ENCODE measurements at places on chromosomes 7 and 10. TPM values are rescaled to one million over a fixed set of nuclear protein-coding genes. Genes with fewer than 3 reads are reported as not detected.

GRCh38 chr7:153518201-153518984 is 533.8 kb upstream of the DPP6 start:
- DNase-seq, result no peak

DNA sequence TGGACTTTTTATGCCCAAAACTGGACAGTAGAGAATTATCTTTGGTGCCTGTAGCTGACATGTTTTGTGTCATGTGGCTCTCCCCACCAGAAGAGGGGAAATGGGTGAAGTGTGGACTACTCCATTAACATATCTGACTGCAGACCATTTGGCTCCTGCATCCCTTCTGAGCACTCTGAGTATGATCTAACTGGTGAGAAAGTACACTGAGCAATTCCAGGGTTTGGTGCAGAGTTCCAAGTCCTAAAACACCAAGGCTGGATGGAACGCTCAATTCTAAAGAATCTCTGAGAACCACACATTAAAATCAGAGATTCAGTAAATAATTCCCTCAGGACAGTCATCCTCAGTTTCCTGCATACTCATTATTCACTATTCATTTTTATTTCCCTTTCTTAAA is 22.8 kb upstream of the OSBPL3 start:
- no peak for DNase-seq

GRCh38 chr10:4195213-4195612 is 410.2 kb upstream of the KLF6 start:
- DNase-seq, result no peak

- DNase-seq, result no peak
Measured at GRCh38 chr10:79995979-79996634, 47.2 kb upstream of the SFTPD start.

The CLCN1 gene
- total RNA-seq, result not detected

- no peak for DNase-seq
Measured at GRCh38 chr10:17125206-17125893, 4.3 kb downstream of the CUBN start.

The CFTR gene
- not detected for total RNA-seq

The MKLN1 gene
- 31.7 TPM for total RNA-seq

DNA sequence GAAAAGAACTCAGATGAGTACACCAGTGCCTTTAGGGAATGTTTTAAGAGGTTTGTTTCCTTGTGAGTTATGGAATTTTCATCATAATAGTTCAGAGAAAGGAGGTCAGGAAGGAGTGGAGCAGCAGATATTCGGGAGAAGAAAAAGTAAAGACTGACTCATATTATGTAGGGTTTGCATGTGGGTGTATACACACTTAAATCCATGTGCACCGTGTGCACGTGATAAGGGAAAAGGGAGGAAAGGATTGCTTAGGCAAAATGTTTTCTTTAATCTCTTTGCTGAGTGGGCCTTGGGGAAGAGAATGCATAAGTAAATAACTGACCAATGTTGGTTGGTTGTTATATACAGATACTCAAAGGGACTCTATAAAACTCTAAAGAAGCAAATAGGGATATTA is 30.2 kb downstream of the PLCE1 start:
- DNase-seq, result no peak

- DNase-seq, result no peak
Measured at GRCh38 chr10:48811461-48811860, 126.8 kb downstream of the WDFY4 start.

The RBP3 gene
- not detected for total RNA-seq

DNA sequence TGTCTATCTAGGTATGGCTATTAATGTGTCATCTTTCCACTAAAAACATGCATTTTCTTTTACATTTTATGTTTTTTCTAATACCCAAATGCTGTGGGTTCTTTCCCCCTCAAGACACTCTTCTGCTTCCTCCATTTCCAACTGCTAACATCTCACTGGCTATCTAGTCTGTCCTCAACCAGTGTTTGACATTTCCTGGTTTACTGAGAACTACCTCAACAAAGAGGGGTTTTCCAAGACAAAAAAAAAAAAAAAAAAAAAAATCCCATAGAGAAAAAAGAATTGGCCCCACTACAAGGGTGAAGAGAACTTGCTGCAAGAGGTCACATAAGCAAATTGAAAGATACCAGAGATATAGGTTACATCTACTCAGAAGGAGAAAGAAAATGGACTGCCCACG is 359.7 kb downstream of the CRPPA start:
- no peak for DNase-seq

The GIMAP4 gene
- total RNA-seq, result not detected

GRCh38 chr10:118394301-118395200 is 52.4 kb upstream of the FAM204A start:
- DNase-seq, result no peak
